Activated T-cell treated with anti-CD3 and anti-CD28 coated beads, Interleukin-2, amount 50 U/mL, for 72 hours (primary cell): ENCODE measurements at places on chromosomes 11 and 22. TPM values are rescaled to one million over a fixed set of nuclear protein-coding genes. Genes with fewer than 3 reads are reported as not detected.

The HTR3B gene
- not detected for total RNA-seq

The CHRM1 gene
- total RNA-seq, result not detected

The PITPNB gene
- total RNA-seq, result 102 TPM

GRCh38 chr11:64226507-64227051 is 505 bp downstream of the NUDT22 start:
- DNase-seq, result peak; percentile 73

The TMEM132A gene
- total RNA-seq, result 2.4 TPM

GRCh38 chr22:46801331-46801811 is 38.9 kb downstream of the TBC1D22A start:
- no peak for DNase-seq

DNA sequence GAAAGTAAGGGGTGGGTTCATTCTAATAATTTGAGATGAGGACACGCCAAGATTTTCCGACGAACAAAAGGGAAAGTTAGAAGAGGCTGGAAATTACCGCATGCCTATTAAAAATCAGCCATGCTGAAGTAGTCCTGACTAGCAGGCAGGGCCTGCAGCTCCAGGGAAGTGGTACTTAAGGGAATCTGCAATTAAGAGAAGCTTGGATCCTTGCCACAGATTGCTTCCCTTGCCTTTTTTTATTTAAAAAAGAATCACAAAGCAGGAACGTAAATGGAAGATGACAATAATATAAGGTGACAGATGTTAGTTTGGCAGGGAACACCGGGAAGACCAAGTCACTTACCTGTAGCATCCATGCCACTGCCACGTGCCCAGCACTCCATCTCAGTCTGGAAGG is 359.3 kb downstream of the CADM1 start:
- no peak for DNase-seq

DNA sequence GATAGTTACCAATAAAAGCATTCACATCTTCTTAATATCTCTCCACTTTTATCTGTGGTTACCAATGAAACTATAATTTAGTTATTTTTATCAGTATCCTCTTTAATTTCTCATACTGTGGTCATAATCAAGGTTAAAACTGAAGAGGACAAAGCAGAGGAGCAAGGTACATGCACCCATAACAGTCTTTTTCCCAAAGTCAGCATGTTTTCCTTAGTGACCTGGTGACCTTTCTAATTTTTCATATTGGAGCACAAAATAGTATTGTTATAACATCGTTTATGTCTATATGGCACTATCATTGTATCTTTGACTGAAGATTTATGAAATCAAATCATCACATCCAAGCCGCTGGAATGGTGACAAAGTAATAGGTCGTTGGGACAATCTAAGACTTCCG is 51.5 kb upstream of the CHORDC1 start:
- DNase-seq, result no peak

DNA sequence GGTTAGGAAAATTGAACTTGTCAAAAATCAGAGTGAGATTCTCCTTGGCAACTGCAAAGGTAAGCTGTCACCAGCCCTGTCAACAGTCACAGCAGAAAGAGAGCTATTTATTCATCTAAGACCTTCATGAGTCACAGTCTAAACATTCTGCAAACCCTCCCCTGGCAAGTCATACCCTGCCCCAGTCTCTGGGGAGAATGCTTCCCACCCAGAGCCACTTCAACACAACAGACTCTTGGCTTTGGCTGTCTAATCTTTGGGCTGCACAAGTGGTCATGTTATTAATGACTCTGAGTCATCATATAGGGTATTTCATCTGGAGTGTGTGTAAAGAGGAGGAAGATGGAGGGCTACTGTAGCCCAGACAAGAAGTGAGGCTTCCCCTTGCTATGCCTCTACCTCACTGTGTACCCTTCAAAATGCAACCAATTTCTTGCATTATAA is 153.4 kb downstream of the CCDC34 start:
- no peak for DNase-seq

GRCh38 chr11:29318134-29318845 is 698.5 kb downstream of the KCNA4 start:
- DNase-seq, result no peak

DNA sequence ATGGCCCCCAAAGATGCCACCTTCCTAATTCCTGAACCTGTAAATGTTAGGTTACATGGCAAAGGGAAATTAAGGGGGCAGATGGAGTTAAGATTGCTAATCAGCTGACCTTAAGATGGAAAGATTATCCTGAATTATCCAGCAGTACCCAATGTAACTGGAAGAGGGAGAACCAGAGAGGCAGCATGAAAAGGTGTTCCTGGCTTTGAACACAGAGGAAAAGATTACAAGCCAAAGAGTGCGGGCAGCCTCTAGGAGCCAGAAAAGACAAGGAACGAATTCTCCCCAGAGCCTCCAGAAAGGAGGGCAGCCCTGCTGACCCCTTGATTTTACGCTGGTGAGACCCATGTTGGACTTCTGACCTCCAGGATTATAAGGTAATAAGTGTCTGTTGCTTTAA is 15.1 kb upstream of the THRSP start:
- no peak for DNase-seq
